ENCODE measurements at places on chromosomes 11 and 22.

GRCh38 chr22:44368611-44369292, 56.0 kb upstream of the SHISAL1 start:
- no peaks in the 10 kb centered on the region for H3K27me3 ChIP-seq
- no peak for DNase-seq
- H3K4me3 ChIP-seq: no peak overlapping the region
- no peak overlapping the region for H3K27ac ChIP-seq

GRCh38 chr22:36744413-36744765, 31.5 kb downstream of the IFT27 start:
- DNase-seq: no peak
- H3K4me1 ChIP-seq: no peaks in the 10 kb centered on the region
- no peak overlapping the region for H3K4me3 ChIP-seq
- H3K27ac ChIP-seq: no peak overlapping the region
- H3K27me3 ChIP-seq: peaks cover 5% of the 10 kb centered on the region
- no peaks in the 10 kb centered on the region for H3K36me3 ChIP-seq

GRCh38 chr22:41909310-41910049, 5.4 kb downstream of the SHISA8 start:
- peaks cover 33% of the 10 kb centered on the region for H3K27me3 ChIP-seq
- no peak overlapping the region for H3K4me3 ChIP-seq
- H3K27ac ChIP-seq: no peak overlapping the region
- no peaks in the 10 kb centered on the region for H3K36me3 ChIP-seq
- H3K4me1 ChIP-seq: peaks cover 5% of the 10 kb centered on the region

GRCh38 chr11:71370895-71371673, 77.1 kb downstream of the DHCR7 start:
- no peaks in the 10 kb centered on the region for H3K36me3 ChIP-seq
- no peaks in the 10 kb centered on the region for H3K4me1 ChIP-seq

- no peaks in the 10 kb centered on the region for H3K27me3 ChIP-seq
- H3K4me1 ChIP-seq: peaks cover 12% of the 10 kb centered on the region
- H3K36me3 ChIP-seq: peaks cover 20% of the 10 kb centered on the region
- H3K27ac ChIP-seq: peak overlapping the region; percentile 94
- peak; percentile 49 for DNase-seq
- H3K4me3 ChIP-seq: peak overlapping the region; percentile 91
Measured at GRCh38 chr11:34104680-34105078, 750 bp upstream of the NAT10 start.

DNA sequence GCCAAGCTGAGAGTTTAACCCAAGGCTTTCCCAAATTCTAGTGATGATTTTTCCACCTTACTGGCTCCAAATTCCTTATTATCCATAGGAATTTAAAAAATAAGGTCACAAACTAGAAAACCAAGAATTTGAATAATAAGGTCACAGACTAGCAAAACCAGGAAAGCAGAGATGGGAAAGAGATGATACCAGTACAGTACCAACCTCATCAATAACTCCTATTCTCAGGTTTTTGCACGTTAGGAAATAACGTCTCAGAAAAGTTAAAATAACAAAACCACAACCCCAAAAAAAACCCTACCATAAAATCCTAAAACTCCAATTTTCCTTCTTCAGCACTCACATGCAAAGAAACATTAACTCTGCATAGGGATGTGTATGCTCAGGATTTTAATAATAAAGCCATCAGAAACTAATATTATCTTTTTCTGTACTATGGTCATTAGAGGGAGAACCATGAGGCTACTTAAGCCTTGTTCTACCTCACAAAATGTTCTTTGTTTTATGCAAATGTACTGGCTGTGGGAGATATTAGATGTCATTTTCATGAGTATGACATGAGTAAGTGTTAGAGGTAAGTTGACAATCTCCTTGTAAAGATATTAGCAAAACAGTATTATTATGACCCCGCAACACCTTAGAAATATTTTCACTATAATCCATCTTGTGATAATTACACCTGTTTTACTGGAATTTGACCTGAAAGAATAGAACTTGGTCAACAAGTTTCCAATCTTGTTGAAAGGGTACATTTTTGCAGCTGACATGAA, 16.1 kb upstream of the EED start:
- H3K4me1 ChIP-seq: peaks cover 14% of the 10 kb centered on the region
- H3K27me3 ChIP-seq: no peaks in the 10 kb centered on the region
- no peak overlapping the region for H3K4me3 ChIP-seq
- no peak overlapping the region for H3K27ac ChIP-seq
- H3K36me3 ChIP-seq: no peaks in the 10 kb centered on the region

All from GM23248 (cell line).